Adipocyte (in vitro differentiated cells): ENCODE measurements at places on chromosomes 5 and 9.

DNA sequence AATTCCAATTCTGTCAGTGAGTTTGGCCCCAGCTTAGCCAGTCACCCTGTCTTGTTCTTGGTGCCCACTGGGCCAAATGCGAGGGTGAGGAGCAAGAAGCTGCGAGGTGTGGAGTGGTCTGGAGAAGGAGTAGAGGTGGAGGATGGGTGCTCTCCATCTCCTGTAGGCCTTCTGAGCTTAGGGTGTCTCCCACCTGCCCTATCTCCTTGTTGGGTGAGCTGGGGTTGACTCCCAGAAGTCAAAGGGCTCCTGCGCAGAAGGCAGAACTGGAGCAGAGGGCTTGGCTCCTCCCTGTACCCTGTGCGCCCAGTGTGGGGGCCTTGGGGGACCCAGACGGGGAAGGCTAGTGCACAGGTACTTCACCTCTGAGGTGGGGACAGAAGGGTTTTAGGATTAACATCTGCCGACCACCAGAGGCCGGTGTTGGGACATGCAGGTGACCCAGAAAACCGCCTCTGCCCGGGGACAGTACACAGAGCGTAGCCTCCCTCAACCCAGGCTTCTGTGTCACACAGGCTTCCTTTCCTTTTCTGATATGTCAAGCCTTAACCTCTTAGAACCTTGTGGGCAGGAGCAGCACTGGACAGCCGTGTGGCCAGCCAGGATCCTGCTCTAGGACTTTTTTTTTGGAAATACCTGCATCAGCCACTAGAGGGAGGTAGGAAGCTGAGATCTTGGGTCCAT, 16.9 kb downstream of the IL5 start:
- peak; percentile 86 for DNase-seq

DNA sequence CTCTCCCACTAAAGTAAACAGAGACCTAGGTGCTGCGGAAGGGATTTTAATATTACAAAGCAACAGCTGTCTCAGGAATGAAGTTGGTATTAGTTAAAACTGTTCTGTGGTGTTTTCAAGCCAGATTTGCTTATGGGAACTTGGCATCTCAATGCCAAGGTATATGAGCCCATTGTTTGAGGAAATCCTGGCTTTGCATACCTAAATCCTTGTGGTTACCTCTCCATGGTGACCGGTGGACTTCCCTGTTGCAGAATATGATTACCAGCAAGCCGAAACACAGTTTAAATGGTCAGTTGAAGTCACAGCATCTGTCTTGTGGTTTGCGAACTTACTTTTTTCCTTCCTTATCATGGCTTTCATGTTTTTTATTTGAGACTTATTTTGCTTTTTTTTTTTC, 62.3 kb upstream of the TXNDC8 start:
- DNase-seq = no peak

DNA sequence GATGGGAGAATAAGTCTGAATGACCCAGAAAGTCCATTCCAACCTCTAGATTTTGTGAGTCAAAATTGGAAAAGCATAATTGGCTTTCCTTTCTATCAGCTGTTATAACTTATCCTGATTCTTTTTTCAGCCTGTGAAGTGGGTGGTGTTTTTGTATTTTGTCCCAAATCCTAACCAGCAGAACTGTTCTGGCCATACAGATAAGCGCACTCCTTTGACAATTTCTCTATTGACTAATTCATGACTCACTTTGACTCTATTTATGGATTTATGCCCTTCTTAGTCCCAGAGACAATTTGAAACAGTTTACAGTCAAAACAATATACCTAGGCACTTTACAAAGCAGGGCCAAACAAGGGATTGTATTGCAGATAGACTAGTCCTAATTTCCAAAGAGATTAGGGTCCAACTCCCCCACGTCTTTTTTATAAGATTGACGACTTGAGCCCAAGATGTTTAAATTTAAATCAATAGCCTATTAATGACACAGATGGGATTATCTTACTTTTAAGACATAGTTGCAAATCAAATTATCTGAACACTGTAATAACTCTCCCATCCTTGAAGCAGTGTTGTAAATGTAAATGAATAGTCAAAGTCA, 301.7 kb upstream of the SEMA6A start:
- DNase-seq = no peak

GRCh38 chr9:122402403-122402871, 31.6 kb downstream of the PTGS1 start:
- DNase-seq = peak; percentile 98

- DNase-seq = no peak
Observed at GRCh38 chr5:179998485-179998884, 73.1 kb downstream of the RNF130 start.

DNA sequence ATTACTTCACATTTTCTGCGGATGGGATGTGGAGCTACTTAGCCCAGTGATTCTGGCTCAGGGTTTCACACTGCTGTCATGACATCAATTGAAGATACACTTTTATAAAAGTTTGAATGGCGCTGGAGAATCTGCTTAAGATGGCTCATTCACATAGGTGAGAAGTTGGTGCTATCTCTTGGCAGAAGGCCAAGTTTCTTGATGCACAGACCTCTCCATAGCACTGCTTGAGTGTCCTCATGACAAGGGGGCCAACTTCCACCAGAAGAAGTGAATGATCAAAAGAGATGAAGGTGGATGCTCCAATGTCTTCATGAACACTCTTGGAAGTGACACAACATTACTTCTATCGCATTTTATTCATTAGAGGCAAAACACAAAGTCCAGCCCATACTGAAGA, 403.7 kb upstream of the CCNG1 start:
- no peak for DNase-seq

DNA sequence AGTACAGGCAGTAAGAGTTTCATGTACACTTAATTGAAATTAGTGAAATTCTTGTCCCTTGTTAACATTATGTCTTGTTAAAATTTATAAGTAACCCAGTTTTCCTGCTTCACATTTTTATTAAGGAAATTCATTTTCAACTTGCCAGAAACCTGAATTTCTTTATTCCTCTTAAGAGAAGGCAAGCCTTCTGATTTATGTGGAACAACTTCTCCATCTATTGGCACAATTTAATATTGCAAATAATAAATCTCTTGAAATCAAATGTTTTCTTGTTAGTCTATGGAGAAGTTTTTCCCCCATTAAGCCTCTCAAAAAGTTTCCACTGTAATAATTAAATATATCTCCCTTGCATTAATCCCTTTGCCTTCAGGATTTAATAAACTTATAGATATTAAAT, 33.8 kb upstream of the ACO1 start:
- peak; percentile 61 for DNase-seq

GRCh38 chr9:135329571-135330306, 149.8 kb upstream of the PPP1R26 start:
- DNase-seq = no peak

DNA sequence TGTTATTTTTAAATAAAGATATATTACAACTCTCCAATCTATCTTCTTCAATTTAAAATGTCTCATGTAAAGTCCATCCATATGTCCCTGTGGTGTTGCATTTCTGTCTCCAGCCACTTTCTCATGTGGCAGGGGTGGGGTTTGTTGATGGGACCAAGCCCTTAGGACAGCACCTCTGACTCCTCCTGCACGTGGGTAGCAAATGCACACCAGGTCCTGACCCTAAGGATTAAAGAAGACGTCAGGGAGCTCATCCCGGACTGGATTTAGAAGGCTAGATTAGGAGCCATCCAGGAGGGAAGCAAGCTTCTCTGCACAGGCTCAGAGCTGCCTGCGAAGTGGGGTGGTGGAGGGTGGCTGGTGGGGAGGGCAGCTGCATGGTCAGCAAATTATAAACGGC, 38.9 kb upstream of the FAM120AOS start:
- DNase-seq = no peak

GRCh38 chr5:43230707-43231106, 38.7 kb downstream of the NIM1K start:
- DNase-seq = no peak

DNA sequence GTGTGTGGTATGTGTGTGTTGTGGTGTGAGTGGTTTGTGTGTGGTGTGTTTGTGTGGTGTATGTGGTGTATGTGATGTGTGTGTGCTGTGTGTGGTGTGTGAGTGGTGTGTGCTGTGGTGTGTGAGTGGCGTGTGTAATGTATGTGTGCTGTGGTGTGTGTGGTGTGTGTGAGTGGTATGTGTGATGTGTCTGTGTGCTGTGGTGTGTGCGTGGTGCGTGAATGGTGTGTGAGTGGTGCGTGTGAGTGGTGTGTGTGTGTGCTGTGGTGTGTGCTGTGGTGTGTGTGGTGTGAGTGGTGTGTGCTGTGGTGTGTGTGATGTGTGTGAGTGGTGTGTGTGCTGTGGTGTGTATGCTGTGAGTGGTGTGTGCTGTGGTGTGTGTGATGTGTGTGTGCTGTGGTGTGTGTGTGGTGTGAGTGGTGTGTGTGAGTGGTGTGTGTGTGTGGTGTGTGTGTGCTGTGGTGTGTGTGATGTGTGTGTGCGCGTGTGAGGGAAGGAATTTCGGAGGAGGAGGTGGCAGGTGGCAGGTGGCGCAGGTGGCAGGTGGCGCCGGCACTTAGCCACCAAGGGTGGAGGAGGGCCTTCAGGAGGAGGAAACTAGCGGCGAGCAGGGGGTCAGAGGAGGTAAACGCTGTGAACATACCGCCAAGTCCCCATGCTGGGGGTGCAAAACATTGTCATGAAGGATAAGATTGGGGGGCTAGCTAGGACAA, 191.8 kb downstream of the MELK start:
- no peak for DNase-seq

DNA sequence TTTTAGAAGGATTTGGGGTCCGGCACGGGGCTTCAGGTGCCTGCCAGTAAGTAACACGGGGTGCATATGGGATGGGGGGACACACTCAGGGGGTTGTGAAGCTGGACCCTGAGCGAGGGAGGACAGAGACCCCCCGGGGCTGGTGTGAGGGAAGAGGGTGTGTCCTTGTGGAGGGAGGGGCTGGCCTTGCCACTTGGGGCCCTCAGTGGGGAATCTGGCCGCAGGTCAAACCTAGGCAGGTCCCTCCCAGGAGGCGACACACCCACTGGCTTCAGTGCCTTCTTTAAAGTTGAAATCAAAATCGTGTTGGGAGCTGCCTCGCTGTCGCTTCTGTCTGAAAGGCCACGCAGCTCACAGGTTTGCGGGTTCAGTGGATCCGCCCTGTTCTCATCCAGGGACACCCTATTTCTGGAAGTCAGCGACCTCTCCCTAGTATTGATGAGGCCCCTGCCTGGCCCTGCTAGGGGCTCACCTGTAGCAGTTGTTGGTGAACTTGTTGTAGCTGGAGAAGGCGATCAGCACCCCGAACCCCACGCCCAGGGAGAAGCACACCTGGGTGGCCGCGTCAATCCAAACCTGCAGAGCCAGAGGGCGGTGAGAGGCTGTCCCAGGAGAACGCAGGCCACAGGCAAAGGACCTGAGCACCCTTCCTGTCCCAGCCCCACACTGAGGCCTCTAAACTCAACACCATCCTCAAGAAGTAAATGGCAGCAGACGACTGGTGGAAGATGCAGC, 29.4 kb downstream of the SLC6A3 start:
- DNase-seq = no peak

GRCh38 chr5:34533582-34534522, 122.3 kb upstream of the RAI14 start:
- DNase-seq = peak; percentile 85

GRCh38 chr5:154612666-154613065, 134.6 kb upstream of the HAND1 start:
- DNase-seq = no peak

DNA sequence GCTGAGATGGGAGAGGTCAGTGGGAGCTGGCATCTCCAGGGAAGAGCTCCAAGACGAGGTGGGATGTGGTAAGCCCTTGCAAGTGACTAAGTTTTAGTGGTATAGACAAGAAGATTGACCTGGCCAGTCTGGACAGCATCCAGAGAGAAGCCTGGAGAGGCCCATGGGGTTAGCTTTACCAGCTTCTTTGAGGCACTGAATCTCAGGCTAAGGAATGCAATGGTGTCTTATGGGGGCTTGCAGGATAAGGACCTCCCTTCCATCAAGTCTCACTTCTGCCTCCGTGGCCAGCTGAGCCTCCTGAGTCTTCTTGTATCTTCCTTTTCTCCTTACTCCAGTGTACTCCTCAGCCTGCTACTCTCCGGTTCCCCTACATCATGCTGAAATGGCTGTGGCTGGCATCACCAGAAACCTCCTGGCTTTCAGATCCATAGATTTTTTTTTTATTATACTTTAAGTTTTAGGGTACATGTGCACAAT, 56.5 kb upstream of the JADE2 start:
- no peak for DNase-seq

DNA sequence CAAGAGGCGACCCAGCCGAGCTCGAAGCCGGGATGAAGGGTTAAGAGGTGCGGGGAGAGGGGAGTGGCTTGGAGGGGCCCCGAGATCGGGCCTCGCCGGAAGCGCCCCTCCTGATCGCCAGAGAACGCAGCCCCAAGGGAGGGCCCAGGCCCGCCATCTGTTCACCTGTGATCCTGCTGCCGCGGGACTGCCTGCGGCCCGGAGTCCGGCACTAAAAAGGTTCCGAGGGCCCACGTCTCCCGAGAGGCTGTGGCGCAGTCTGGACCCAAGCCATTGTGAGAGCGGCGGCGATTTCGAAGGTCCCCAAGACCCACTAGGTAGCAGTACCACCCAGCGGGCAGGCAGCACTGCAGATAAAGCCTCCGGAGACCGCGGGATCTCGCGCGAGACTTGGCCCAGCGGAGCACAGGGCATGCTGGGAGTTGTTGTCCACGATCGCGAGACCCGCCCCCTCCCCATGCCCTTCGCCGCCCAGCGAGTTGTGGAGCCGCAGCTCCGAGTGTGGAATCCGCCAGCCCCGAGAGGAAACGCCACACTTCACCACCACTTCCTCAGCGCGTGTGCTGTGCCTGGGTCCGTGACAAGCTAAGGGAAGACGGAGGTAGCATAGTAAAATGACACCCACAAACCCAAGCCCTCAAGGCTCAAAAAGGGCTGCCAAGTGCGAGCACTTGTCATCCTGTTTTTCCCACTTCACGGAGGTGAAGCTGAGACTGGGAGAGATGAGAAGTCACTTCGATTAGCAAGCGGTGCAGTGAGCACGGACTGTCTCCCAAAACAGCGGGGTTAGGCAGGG, at the start of gene KIAA1191:
Gene KIAA1191 (minus strand): TSS at position 328 of the 796 bp plus-strand sequence. CDS start 2,256 bp downstream, outside the sequence.
- peak; percentile 97 for DNase-seq

GRCh38 chr9:134034215-134035040, 9.1 kb downstream of the BRD3OS start:
- DNase-seq = no peak

DNA sequence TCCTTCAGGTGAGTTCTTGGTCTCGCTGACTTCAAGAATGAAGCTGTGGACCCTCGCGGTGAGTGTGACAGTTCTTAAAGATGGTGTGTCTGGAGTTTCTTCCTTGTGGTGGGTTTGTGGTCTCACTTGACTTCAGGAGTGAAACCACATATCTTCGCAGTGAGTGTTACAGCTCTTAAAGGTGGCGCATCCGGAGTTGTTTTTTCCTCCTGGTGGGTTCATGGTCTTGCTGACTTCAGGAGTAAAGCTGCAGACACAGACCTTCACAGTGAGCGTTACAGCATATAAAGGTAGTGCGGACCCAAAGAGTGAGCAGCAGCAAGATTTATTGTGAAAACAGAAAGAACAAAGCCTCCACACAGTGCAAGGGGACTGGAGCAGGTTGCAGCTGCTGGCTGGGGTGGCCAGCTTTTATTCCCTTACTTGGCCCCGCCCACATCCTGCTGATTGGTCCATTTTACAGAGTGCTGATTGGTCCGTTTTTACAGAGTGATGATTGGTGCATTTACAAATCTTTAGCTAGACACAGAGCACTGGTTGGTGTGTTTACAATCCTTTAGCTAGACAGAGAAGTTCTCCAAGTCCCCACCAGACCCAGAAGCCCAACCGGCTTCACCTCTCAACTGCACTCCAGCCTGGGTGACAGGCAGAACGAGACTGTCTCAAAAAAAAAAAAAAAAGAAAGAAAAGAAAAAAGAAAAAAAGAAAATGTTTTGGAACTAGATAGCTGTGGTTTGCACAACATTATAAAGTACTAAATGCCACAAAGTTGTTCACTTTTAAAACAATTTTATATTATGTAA, 9.1 kb upstream of the ERMP1 start:
- DNase-seq = no peak

- no peak for DNase-seq
Observed at GRCh38 chr9:106218427-106218826, 524.1 kb downstream of the TMEM38B start.
